Tibial artery (tissue), 4 donors: ENCODE measurements at places on chromosomes 16 and 17.

- no peaks in the 10 kb centered on the region for H3K36me3 ChIP-seq
- no peak overlapping the region for H3K27ac ChIP-seq
- no peak overlapping the region for H3K4me3 ChIP-seq
- H3K4me1 ChIP-seq, result no peaks in the 10 kb centered on the region
- peaks cover 4% of the 10 kb centered on the region for H3K27me3 ChIP-seq
Observed at GRCh38 chr17:35155246-35155645, 7.6 kb downstream of the UNC45B start.

DNA sequence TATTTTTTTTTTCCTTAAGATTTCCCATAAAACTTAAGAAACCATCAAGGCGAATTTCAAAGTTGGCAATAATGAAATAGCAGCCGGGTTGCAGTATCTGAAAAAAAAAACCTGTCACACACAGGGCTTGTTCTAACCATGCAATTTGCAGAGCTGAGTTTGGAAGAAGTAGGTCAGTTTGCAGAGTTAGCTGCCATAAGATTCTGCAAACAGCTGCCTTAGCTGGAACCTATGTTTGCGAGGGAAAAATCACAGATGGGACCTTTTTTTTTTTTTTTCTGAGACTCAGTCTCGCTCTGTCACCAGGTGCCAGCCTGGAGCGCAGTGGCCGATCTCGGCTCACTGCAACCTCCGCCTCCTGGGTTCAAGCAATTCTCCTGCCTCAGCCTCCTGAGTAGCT lies 98.5 kb upstream of the HS3ST4 start:
- no peaks in the 10 kb centered on the region for H3K27me3 ChIP-seq
- no peaks in the 10 kb centered on the region for H3K4me1 ChIP-seq
- no peak overlapping the region for H3K27ac ChIP-seq
- H3K36me3 ChIP-seq, result no peaks in the 10 kb centered on the region
- no peak for DNase-seq
- H3K4me3 ChIP-seq, result no peak overlapping the region

- DNase-seq, result peak; percentile 28
- peaks cover 32% of the 10 kb centered on the region for H3K27me3 ChIP-seq
- H3K4me1 ChIP-seq, result peaks cover 45% of the 10 kb centered on the region
Observed at GRCh38 chr17:73639322-73639721, 4.9 kb downstream of the SDK2 start.

- H3K4me3 ChIP-seq, result no peak overlapping the region
- H3K36me3 ChIP-seq, result no peaks in the 10 kb centered on the region
- no peaks in the 10 kb centered on the region for H3K27me3 ChIP-seq
- H3K27ac ChIP-seq, result no peak overlapping the region
- no peaks in the 10 kb centered on the region for H3K4me1 ChIP-seq
- no peak for DNase-seq
Observed at GRCh38 chr17:69723741-69724140, 309.2 kb downstream of the MAP2K6 start.

GRCh38 chr17:44235583-44235936 lies 16.1 kb upstream of the UBTF start:
- H3K27me3 ChIP-seq, result peaks cover 12% of the 10 kb centered on the region
- no peaks in the 10 kb centered on the region for H3K36me3 ChIP-seq
- H3K27ac ChIP-seq, result no peak overlapping the region
- no peak overlapping the region for H3K4me3 ChIP-seq
- H3K4me1 ChIP-seq, result no peaks in the 10 kb centered on the region
- no peak for DNase-seq

DNA sequence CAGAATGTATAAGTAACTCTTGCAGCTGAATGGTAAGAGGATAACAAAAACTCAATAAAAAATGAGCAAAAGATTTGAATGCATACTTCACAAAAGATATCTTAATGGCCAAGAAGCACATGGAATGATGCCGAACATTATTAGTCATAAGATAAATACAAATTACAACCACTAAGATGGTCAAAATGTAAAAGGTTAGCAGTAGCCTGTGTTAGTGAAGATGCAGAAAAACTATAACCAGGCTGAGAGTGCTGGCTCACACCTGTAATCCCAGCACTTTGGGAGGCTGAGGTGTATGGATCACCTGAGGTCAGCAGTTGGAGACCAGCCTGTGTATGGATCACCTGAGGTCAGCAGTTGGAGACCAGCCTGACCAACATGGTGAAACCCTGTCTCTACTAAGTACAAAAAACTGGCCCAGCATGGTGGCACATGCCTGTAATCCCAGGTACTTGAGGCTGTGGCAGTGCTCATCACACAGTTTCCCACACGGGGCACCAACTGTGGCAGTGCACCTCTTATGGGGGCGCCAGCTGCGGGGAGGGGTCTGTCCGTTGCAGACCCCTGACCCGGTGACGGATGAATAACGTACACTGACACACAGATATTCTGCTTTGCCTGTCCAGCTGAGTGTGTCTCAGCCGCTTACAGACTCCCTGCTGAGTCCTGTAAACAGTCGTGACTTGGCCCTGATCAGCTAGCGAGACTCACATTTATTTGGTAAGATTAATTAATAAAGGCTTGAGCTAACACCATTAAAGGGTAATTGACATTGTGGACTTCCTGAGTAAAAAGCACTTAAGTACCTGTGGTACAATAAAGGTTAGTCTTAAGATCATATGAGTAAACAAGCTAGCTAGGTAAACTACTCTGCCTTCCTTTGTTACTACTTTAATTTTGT lies 45.7 kb upstream of the FAM20A start:
- no peaks in the 10 kb centered on the region for H3K27me3 ChIP-seq
- no peak overlapping the region for H3K4me3 ChIP-seq
- no peaks in the 10 kb centered on the region for H3K36me3 ChIP-seq
- no peak overlapping the region for H3K27ac ChIP-seq
- no peaks in the 10 kb centered on the region for H3K4me1 ChIP-seq

DNA sequence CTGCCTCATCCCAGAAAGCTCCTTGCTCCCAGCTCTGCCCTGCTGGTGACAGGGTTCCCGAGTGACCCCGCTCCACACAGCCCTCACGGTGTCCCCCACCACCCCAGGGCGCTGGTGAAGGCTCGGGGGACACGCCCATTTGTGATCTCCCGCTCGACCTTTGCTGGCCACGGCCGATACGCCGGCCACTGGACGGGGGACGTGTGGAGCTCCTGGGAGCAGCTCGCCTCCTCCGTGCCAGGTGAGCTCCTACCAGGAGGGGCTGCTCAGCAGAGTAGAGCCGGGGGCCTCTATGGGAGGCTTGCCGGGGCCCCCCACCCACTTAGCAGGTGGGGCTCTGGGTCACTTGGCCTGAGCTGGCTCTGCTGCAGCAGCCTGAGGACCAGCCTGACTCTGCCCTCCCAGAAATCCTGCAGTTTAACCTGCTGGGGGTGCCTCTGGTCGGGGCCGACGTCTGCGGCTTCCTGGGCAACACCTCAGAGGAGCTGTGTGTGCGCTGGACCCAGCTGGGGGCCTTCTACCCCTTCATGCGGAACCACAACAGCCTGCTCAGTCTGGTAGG lies 11.2 kb downstream of the GAA start:
- no peak overlapping the region for H3K4me3 ChIP-seq
- H3K27ac ChIP-seq, result no peak overlapping the region
- no peak for DNase-seq

DNA sequence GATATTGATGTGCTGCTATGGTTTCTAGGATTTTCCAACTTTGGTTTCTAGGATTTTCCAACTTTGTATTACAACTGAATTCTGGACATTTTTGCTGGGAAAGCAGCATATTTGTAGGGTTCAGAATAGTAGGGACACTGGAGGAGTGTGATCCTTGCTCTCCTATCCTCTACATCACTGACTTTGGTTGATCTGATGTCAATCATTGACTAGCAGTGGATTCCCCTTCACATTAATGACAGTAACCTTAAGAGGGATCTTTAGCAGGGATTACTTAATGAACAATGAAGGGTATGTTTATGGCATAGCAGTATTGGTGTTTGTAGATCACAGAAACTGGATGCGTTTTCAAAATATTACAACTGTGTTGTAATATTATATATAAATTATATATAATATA lies 67.4 kb downstream of the MAP2K4 start:
- H3K27ac ChIP-seq, result no peak overlapping the region
- H3K27me3 ChIP-seq, result no peaks in the 10 kb centered on the region
- H3K36me3 ChIP-seq, result no peaks in the 10 kb centered on the region

GRCh38 chr16:1280783-1281182 lies 24.9 kb downstream of the TPSD1 start:
- no peaks in the 10 kb centered on the region for H3K4me1 ChIP-seq
- peaks cover 91% of the 10 kb centered on the region for H3K27me3 ChIP-seq
- DNase-seq, result no peak
- H3K27ac ChIP-seq, result no peak overlapping the region
- no peaks in the 10 kb centered on the region for H3K36me3 ChIP-seq
- H3K4me3 ChIP-seq, result no peak overlapping the region

DNA sequence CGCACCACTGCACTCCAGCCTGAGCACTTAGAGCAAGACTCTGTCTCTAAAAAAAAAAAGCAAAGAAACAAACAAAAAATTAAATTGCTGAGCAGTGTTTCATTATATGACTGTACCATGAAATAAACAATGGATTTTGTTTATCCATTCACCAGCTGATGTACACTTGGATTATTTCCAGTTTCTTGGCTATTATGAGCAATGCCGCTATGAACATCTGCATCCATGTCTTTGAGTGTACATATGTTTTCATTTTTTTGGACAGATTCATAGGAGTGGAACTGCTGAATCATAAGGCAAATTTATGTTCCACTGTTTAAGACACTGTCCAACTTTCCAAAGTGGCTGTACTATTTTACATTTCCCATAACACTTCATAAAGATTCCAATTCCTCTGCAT lies 8.0 kb downstream of the RNF157 start:
- H3K27ac ChIP-seq, result no peak overlapping the region
- H3K4me3 ChIP-seq, result no peak overlapping the region
- no peaks in the 10 kb centered on the region for H3K36me3 ChIP-seq
- no peaks in the 10 kb centered on the region for H3K4me1 ChIP-seq
- no peak for DNase-seq
- H3K27me3 ChIP-seq, result peaks cover 15% of the 10 kb centered on the region

DNA sequence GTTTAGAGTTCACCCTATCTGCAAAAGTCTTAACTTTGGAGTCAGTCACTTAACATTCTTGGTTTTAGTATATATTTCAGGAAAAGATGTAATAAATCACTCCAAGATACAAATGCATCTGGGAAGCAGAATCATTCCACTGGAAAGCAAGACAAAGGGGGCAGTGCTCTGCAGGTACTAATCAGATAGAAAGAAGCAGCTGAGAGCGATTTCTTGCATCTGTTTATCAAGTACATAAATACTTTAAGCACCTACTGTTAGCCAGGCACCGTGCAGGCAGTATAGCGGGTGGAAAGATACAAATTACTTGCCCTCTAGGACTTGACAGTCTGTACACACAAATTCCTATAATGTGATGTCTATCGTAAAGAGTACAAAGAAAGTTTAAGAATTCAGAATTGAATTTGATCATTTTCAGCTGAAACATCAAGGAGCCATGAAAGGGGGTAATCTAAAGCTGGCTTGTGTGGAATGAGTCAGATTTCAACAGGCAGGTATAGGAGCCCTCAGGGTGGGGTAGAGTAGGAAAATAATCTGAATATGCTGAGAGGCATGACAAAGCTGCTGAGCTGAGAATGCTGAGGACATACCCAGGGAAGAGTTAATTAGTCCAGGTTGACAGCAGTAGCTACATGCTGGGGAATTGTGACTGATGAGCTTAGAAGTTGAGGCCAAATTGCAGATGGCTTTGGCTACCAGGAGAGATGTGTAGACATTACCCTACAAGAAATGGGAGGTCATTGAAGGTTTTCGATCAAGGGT lies 110.2 kb downstream of the CA10 start:
- DNase-seq, result no peak
- H3K4me3 ChIP-seq, result no peak overlapping the region
- H3K27ac ChIP-seq, result no peak overlapping the region
- no peaks in the 10 kb centered on the region for H3K4me1 ChIP-seq
- H3K27me3 ChIP-seq, result no peaks in the 10 kb centered on the region

DNA sequence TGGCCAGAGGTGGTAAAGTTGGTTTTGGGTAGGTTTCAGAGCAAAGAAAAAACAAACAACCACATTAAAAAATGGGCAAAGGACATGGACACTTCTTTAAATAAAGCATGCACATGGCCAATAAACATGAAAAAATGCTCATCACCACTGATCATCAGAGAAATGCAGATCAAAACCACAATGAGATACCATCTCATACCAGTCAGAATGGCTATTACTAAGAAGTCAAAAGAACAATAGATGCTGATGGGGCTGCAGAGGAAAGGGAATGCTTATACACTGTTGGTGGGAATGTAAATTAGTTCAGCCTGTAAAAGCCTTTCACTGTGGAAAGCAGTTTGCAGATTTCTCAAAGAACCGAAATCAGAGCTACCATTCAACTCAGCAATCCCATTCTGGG lies 598.4 kb upstream of the SOX9 start:
- H3K4me1 ChIP-seq, result no peaks in the 10 kb centered on the region
- H3K27me3 ChIP-seq, result no peaks in the 10 kb centered on the region
- no peak overlapping the region for H3K27ac ChIP-seq
- DNase-seq, result no peak
- H3K4me3 ChIP-seq, result no peak overlapping the region

GRCh38 chr17:9549215-9549614 lies 26.4 kb downstream of the STX8 start:
- no peak overlapping the region for H3K27ac ChIP-seq
- peaks cover 25% of the 10 kb centered on the region for H3K36me3 ChIP-seq
- H3K27me3 ChIP-seq, result no peaks in the 10 kb centered on the region
- no peak overlapping the region for H3K4me3 ChIP-seq

DNA sequence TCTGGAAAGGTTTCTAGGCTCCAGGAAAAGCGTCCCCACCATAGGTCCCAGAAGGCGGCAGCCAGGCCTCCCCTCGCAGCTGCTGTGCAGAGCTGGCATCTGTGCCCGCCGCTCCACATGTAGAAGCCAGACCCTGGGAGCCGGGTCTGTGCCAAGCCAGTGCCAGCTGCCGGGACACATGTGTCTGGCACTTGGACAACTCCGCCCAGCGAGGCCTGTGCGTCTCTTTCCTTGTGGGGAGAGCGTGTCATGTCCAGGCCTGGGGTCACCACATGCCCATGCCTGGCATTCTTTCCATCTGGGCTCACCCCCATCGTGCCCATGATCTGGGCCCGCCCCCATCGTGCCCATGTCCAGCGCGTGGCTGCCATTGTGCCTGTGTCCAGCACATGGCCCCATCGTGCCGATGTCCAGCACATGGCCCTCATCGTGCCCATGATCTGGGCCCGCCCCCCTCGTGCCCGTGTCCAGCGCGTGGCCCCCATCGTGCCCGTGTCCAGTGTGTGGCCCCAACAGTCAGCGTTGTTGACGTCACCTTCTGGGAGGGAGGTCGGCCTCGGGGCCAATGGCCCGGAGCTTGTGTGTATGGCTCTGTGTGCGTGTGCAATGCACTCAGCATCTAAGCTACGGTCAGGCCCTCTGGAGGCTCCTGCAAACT lies 13.3 kb upstream of the ACSF3 start:
- no peaks in the 10 kb centered on the region for H3K4me1 ChIP-seq
- DNase-seq, result no peak
- H3K27me3 ChIP-seq, result no peaks in the 10 kb centered on the region
- no peaks in the 10 kb centered on the region for H3K36me3 ChIP-seq
- H3K27ac ChIP-seq, result no peak overlapping the region
